Dermis blood vessel endothelial cell (primary cell): ENCODE measurements at places on chromosomes 4 and X. TPM values are rescaled to one million over a fixed set of nuclear protein-coding genes. Genes with fewer than 3 reads are reported as not detected.

Gene CLRN2
- not detected in 2 replicates for total RNA-seq

Gene CT45A10
- total RNA-seq: not detected in 2 replicates

Gene AFM
- total RNA-seq: not detected in 2 replicates

Gene FATE1
- total RNA-seq: not detected in 2 replicates

Gene ABCG2
- total RNA-seq: 45.0 and 96.0 TPM in 2 replicates

Gene UBL4A
- 51.1 and 57.8 TPM in 2 replicates for total RNA-seq

Gene CACNA1F
- under 0.01 and 0.05 TPM in 2 replicates for total RNA-seq

Gene GPRASP1
- 0.84 and 2.6 TPM in 2 replicates for total RNA-seq

Gene SLC25A53
- total RNA-seq: 5.3 and 10.7 TPM in 2 replicates

Gene COX7B2
- total RNA-seq: not detected in 2 replicates

Gene NRK
- 0.34 and 0.42 TPM in 2 replicates for total RNA-seq

Gene TRIM61
- total RNA-seq: not detected in 2 replicates

Gene JCHAIN
- not detected in 2 replicates for total RNA-seq

Gene SPACA5
- total RNA-seq: not detected in 2 replicates

Gene CXXC4
- total RNA-seq: 0.05 TPM in 1 of 2 replicates, not detected in the other

Gene CXorf49
- total RNA-seq: not detected in 2 replicates

Gene MTCP1
- total RNA-seq: 3.1 and 9.9 TPM in 2 replicates

Gene FGA
- total RNA-seq: not detected in 2 replicates

Gene ODAPH
- not detected in 2 replicates for total RNA-seq

Gene NPY5R
- total RNA-seq: not detected in 2 replicates

Gene P2RY8
- total RNA-seq: 0.17 and 0.79 TPM in 2 replicates

Gene SPARCL1
- total RNA-seq: 158 and 779 TPM in 2 replicates

Gene NOX1
- total RNA-seq: not detected in 2 replicates

Gene TNIP3
- 0.17 and 0.28 TPM in 2 replicates for total RNA-seq

Gene MYL5
- total RNA-seq: 7.3 and 13.6 TPM in 2 replicates

Gene HTRA3
- 3.0 and 3.6 TPM in 2 replicates for total RNA-seq

Gene ZFYVE28
- total RNA-seq: 7.5 and 8.6 TPM in 2 replicates

Gene GSX2
- 0.33 TPM in 1 of 2 replicates, not detected in the other for total RNA-seq

Gene DTHD1
- not detected in 2 replicates for total RNA-seq

Gene NEXMIF
- not detected in 2 replicates for total RNA-seq

Gene MAP3K15
- total RNA-seq: 0.09 and 0.17 TPM in 2 replicates

Gene CXCL1
- total RNA-seq: 11.4 and 16.5 TPM in 2 replicates

Gene SLC49A3
- 9.9 and 10.6 TPM in 2 replicates for total RNA-seq

Gene BEND2
- under 0.01 TPM in 1 of 2 replicates, not detected in the other for total RNA-seq

Gene IQSEC2
- total RNA-seq: 1.8 and 3.9 TPM in 2 replicates

Gene PNCK
- not detected in 2 replicates for total RNA-seq

Gene CPZ
- not detected in 2 replicates for total RNA-seq

Gene ADH7
- not detected in 2 replicates for total RNA-seq

Gene TRIML2
- total RNA-seq: 1.4 TPM in 1 of 2 replicates, not detected in the other

Gene VCX
- not detected in 2 replicates for total RNA-seq

Gene CRMP1
- total RNA-seq: 0.34 and 0.37 TPM in 2 replicates

Gene TSPAN5
- total RNA-seq: 78.3 and 138 TPM in 2 replicates

Gene FIP1L1
- total RNA-seq: 51.5 and 60.4 TPM in 2 replicates

Gene GBA3
- total RNA-seq: not detected in 2 replicates

Gene LRP2BP
- total RNA-seq: 0.34 and 0.93 TPM in 2 replicates

Gene CYBB
- not detected in 2 replicates for total RNA-seq

Gene THAP6
- 6.1 and 9.3 TPM in 2 replicates for total RNA-seq

Gene MEPE
- not detected in 2 replicates for total RNA-seq
